ENCODE measurements at places on chromosomes 13 and 19.

DNA sequence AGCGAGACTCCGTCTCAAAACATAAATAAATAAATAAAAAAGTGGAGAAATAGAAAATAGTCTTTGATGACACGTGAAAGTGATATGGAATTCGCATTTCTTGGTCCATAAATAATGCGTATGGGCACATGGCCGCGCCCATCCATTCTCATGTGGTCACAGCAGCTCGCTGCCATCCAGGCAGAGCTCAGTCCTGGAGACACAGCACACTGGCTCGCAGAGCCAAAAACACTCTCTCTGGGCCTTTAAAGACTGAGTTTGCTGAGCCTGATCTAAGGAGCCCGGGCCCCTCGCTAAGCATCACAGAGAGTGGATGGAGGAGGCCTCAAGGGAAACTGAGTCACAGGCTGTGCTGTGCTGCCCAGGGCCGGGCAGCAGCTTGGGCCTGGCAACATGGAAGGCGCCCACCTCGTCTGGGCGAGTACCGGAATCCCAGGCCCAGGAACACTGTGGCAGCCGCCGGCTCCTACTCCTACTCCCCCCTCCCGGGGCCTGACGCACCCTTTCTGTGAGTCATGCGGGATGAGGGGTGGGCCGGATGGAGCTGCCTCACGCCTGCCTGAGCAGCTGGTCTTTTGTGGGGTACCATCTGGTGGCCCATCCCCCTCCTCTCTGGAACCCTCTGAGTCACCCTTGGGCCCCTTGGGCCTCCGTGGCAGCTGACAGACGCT lies 28.9 kb upstream of the CACTIN start:
- DNase-seq, result no peak

GRCh38 chr19:48283908-48284307 lies 14.0 kb downstream of the ZNF114 start:
- DNase-seq, result no peak

GRCh38 chr19:56103027-56103614 lies 18.0 kb downstream of the ZNF787 start:
- no peak for DNase-seq

- DNase-seq, result no peak
Measured at GRCh38 chr13:34776390-34776981, 165.6 kb upstream of the NBEA start.

DNA sequence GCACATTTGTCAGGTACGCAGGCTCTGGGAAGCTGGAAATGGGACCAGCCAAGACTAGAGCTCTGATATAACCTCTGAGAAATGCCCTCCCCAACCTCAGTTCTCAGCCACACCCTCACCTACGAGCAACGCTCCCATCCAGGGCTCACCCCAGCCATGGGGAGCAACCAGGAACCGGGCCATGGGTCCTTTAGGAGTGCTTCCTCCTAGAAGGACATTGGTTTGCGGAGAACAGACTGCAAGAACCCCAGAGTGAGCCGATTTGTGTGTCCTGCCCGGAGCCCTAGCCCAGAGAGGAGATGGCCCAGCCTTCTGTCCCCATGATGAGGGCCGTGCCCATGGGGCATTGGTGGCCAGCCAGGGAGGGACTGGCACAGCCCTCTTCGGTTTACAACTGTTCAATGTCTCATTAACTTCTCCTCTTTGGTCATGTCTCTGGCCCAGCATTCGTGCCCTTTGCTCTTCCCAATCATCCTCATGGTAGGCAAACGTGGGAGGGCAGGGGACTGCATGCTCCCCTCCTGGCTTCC lies 32.9 kb upstream of the IGSF23 start:
- no peak for DNase-seq

GRCh38 chr13:60431108-60431700 lies 34.2 kb downstream of the TDRD3 start:
- DNase-seq, result no peak

- no peak for DNase-seq
Measured at GRCh38 chr19:524062-524674, 7.4 kb upstream of the CDC34 start.

- no peak for DNase-seq
Measured at GRCh38 chr19:3201072-3201700, 15.5 kb downstream of the NCLN start.

DNA sequence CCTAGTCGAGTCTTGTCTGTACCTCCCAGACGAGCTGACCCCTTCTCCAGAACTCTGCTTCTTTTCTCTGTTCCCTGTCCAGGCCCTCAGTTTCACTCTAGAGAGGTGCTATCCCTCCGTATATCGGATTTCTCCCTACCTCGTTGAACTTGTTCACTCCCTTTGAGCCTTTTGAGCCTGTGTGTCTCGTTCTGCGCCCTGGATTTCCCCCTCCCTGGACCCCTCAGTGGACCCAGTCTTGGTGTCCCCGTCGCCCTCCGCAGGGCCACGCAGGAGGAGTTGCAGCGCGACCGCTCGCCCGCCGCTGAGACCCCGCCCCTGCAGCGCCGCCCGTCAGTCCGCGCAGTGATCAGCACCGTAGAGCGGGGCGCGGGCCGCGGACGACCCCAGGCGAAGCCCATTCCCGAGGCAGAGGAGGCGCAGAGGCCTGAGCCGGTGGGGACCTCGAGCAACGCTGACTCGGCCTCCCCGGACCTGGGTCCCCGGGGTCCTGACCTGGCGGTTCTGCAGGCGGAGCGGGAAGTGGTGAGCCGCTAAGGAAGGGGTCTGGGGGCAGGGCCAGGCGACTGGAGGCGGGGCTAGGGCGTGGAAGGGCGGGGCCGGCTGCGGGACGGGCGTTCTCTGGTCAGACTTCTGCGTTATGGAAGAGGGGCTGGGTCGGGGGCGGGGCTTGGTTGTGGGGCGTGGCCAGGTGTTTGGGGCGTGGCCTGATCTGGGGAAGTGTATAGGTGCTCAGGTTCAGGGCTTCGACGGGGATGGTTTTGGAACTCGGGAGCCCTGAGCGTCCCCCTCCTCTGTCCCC lies 5.5 kb downstream of the EPS8L1 start:
- DNase-seq, result peak; percentile 92

- no peak for DNase-seq
Measured at GRCh38 chr19:41804336-41804735, 7.9 kb downstream of the CEACAM3 start.

GRCh38 chr19:37227996-37228395 lies 10.0 kb downstream of the ZNF383 start:
- DNase-seq, result peak; percentile 28

- no peak for DNase-seq
Measured at GRCh38 chr13:60146471-60146870, 17.3 kb downstream of the DIAPH3 start.

- peak; percentile 56 for DNase-seq
Measured at GRCh38 chr19:6065685-6066374, 44.5 kb downstream of the RFX2 start.

DNA sequence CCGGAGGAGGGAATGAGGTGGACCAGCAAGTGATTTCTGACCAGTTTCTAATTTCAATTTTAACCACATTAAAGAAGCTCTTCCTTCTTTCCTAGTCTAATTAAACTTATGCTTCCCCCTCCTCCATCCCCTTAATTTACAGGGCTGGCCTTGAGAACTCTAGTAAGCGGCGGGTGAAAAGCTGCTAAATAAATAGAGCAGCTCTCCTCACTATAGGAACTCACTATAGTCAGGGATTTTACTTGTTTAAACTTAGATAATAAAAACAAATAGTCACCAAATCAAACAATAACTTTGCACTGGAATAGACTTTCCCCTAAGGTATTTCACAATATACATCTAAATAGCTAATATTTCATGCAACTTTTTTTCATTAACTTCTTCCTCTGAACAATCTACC lies 1838.2 kb upstream of the PRR20A start:
- DNase-seq, result no peak

GRCh38 chr19:1125601-1126467 lies 22.0 kb downstream of the GPX4 start:
- DNase-seq, result no peak

DNA sequence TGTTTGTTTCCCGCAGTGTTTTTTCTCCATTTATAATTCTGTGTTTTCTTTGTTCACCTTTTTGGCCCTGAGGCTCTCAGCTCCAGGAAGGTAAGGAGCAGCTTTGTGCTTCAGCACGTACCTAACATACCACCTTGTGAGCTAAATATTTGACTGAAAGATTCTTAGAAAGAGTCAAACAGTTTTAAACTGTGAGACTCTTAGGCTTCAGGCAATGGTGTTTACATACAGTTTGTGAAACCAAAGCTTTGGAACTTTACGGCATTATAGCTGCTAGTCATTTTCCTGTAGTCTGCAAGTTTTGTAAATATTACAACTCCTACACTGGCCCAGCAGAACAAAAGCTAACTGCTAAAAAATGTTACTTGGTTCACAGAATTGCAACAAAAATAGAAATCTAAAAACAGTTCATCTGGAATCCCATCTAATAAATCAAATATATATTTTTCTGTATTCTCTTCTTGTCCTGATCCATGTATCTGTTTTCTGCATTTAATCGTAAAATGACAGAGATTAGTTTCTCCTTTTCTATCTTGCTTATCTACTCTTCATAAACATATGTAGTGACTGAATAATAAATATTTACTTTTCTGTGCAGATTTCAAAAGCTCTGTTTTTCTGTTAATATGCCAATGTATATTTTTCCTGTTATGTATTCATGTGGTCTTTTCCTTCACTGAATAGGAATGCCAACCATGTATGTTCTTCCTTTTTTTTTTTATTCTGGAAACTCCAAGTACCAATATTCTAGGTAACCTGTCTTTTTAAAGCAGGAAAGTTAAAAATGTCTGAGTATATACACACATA lies 38.8 kb upstream of the GPI start:
- no peak for DNase-seq

- DNase-seq, result no peak
Measured at GRCh38 chr19:1302533-1303239, 17.0 kb downstream of the EFNA2 start.

DNA sequence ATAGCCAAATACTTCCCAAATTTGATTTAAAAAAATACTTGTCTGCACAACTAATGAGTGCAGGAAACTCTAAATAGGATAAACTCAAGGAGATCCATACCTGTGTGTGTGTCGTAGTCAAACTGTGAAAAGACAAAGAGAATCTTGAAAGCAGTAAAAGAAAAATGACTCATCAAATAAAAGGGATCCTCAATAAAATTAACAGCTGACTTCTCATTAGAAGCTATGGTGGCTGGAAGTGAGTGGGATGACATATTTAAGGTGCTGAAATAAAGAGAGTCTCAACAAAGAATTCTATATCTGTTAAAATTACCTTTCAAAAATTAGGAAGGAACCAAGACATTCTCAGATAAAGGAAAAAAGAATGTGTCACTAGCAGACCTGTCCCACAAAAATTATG lies 13.7 kb downstream of the RNASEH2B start:
- DNase-seq, result no peak

DNA sequence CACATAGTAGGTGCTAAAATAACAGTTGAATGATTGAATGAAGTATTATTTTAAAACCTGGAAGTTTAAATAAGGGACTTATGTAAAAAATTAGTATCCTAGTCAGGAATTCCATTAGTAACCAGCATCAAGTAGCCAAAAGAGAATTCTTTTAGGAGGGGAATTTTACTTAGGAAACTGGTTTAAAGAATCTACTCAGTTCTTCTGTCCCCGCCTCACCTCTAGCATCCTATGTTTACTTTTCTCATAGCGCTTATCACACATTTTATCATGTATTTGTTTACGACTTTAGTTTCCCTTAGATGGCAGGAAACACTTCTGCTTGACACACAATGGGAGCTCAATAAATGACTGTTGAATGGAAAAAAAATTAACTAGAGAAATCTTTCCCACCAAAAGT lies 229.0 kb downstream of the KLF5 start:
- DNase-seq, result no peak

DNA sequence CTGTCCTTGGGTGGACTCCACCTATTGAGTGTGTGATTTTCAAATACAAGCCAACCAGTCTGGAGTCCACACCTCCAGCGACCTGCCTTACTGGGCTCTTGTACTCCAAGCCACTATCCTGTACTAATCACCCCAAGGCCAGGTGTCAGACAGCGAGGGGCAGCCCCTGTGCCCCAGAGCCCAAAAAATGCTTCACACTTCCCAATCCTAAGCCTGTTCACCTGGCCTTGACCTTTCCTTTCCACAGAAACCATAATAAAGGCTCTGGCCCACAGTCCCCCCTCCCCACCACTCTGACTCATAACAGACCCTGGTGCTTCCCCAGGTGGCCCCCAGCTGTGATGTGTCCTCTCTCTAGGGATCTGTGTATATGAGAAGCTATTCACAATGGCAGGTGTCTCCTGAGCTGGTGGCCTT lies 3.9 kb downstream of the CD209 start:
- DNase-seq, result no peak

DNA sequence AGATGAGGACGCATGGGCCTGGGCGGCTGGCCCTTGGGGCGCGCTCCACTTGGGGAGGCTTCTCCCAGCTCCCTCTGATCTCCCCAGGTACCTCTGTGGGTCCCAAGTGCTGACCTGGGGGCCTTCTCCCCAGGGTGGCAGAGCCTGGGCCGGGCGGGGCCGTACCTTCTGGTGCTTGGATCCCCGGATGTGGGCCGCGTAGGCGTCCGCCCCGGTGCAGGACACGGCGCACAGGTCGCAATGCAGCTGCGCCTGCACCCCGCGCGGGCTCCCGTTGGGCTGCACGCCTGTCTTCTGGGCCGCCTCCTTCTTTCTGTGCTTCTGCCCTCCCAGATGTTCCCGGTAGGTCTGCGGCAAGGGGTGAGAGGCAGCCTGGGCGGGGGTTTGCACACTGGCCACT lies 41.1 kb upstream of the MATK start:
- DNase-seq, result no peak

DNA sequence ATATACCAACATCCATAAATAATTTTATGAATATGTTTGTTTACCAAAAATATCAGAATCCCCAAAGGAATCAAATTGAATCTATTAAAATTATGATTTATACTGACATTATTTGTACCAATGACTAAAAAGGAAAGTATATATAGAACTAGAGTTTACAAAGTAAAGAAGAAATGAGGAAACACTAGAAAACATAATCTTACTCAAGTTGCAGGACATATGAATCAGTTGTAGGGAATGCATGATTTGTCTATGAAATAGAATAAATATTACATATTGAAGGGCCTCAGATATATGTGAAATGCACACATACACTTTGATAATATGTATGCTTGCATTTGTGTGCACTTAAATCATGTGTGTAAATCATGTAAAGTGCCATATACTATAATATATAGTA lies 1466.4 kb downstream of the EFNB2 start:
- no peak for DNase-seq

DNA sequence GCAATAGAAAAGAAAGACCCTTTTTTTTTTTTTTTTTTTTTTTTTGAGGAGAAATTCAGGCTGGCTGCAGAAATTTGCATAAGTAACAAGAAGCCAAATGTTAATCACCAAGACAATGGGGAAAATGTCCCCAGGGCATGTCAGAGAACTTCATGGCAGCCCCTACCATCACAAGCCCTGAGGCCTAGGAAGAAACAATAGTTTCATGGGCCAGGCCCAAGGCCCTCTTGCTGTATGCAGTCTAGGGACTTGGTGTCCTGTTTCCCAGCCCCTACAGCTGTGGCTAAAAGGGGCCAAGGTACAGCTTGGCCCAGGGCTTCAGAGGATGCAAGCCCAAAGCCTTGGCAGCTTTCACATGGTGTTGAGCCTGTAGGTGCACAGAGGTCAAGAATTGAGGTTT lies 88.4 kb upstream of the TPP2 start:
- DNase-seq, result no peak
